ENCODE measurements at places on chromosomes 3 and 15. TPM values are rescaled to one million over a fixed set of nuclear protein-coding genes. Genes with fewer than 3 reads are reported as not detected.

Gene CFAP91
- 7.3 TPM for polyA plus RNA-seq

DNA sequence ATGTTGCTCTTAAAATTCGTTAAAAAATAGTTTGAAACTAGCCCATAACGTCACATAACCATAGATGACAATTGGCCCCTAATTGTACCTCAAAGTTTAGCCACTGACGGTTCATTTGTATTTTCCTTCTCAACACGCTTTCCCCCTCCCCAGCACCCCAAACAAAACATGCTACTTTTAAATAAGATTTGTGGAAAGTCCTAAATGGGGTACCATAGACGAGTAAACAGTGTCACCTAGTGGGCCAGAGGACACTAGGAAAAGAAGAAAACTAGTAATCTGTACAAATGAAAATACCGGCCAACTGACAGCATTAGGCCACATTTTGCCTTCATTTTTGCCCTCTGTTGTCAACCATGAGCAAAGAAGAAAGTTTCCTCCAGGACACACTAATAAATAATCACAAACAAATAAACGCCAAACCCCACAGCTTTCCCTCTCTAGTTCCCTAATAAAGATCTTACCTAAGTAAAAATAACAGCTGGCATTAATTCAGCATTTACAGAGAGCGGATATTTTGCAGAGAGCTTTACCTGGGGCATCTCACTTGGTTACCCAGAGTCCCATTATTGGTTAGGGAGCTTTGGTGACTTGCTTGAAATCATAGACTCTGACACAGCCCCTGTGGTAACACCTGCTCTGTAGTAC is 175.1 kb upstream of the ATP11B start:
- no peak for DNase-seq

- no peak for DNase-seq
Measured at GRCh38 chr3:183027276-183027675, 46.9 kb upstream of the DCUN1D1 start.

- DNase-seq: no peak
Measured at GRCh38 chr15:71437919-71438318, 322.6 kb downstream of the THSD4 start.

DNA sequence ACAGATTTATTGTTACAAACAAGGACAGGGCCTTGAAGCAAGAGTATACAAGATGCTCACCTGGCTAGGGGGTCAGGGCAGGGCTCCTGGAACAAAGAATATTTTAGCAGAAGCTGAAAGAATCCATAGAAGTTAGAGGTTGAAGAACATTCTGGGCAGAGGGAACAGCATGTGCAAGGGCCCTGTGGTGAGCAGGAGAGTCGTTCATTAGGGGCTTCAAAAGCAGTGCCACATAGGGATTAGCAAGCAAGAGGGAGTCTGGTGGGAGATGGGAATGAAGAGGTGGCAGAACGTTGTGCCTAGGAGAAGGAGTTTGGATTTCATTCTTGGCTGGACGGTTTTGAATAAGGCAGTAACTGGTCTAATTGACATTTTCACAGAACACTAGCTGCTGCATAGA is 22.9 kb downstream of the DNAJB8 start:
- no peak for DNase-seq

DNA sequence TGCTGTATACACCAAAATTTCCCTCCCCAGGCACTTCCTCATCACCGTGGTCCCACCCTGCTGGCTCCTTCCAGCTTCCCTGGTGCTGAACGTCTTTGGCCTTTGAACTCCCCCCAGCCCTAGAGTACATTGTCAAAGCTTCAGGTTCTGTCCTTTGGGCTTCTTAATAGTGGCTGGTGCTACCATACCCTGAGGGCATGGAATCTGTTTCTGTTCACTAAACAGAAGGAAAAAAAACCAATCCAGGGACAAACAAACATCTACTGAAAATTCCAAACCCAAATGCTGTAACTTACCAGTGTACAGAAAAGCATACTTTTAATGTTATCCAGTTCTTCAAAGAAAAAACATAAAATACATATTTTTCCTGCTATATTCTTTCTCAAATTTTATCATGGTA is 148.7 kb downstream of the MYLK start:
- DNase-seq: no peak

GRCh38 chr3:9347887-9348286 is 15.0 kb upstream of the THUMPD3 start:
- no peak for DNase-seq

Gene LMAN1L
- polyA plus RNA-seq: not detected

DNA sequence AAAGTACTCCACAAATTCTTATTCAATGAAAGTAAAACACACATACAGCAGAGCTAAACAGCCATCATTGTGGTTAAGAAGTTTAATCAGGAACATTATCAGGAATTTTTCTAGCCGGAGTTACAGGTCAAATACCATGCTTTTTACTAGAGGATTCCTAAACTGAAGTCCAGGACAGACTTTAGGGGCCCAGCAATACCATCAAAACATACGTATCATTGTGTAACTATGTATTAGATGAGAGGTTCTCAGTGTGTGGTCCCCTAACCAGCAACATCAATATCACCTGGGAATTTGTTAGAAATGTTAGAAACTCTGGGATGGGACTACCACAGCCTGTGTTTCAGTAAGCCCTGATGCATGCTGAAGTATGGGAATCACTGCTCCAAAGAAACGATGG is 404.2 kb upstream of the IL12A start:
- DNase-seq: no peak

DNA sequence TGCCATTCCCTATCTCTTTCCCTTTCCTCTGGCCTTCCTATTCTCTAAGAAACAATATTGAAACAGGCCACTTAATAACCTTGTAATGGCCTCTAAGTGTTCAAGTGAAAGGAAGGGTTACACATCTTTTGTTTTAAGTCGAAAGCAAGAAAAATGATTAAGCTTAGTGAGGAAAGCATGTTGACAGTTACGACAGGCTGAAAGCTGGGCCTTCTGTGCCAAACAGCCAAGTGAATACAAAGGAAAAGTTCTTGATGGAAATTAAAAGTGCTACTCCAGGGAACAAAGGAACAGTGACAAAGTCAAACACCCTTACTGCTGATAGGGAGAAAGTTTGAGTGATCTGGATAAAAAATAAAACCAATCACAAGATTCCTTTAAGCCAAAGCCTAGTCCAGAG is 54.2 kb downstream of the SENP2 start:
- DNase-seq: no peak

- no peak for DNase-seq
Measured at GRCh38 chr15:25849157-25849921, 13.8 kb downstream of the ATP10A start.

- no peak for DNase-seq
Measured at GRCh38 chr3:127982155-127982554, 67.1 kb downstream of the KBTBD12 start.

DNA sequence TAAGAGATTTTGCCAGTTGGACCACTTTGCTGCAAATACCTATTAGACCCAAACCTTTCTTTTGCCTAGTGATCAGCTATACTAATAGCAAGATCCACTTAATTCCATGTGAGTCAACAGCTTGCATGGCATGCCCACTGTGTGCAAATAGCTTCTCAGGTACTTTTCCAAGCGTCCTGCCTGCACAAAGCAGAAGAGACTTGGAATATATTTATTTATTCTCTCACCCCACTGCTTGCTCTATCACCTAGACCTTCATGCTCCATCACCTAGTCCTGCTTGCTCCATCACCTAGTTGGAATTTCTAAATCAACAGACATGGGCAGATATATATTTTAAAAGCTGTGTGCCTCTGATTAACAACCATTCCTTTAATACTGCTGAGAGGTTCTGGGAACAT is 47.6 kb downstream of the MBNL1 start:
- no peak for DNase-seq

DNA sequence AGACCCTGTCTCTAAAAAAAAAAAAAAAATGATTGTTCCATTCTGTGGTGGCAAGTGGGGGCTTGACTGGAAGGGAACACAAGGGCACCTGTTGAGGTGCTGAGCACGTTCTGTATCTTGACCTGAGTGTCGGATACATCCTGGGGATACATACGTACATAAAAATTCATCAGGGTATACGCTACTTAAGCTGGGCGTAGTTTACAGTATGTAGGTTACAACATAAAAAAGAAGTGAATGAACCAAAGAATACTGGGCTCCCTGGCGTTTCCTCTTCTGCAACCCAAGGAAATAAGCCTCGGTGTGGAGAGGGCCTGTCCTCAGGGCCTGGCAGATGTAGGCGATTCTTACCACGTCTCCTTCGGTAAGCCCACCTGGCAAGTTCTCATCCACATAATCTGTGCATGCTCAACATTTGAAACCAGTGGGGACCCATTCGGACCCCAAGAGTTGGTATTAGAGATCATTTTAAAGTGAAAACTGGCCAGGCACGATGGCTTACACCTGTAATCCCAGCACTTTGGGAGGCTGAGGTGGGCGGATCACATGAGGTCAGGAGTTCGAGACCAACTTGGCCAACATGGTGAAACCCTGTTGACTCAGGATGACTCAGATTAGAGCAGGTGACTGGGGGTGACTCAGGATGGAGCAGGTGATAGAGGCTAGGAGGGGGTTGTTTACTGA is 5.1 kb upstream of the MUC20 start:
- DNase-seq: no peak

DNA sequence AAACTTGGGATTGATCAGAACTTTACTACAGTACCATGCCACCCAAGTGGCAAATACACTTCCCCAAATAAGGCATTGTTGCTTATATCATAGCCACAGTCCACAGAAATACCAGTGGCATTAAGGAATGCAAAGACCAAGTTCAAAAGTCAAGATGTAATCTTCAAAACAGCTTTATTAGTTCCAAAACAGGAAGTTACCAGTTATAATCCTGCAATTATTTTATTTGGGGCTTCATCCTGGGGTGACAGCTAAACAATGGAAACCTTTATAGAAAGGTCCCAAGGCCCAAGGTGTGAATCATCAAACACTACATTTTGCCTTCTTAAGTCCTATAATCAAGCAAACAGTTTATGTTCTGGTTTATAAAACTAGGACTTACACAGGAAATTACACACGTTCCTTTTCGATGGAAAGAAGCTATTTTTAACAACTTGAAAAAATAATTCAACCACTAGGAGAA is 30.3 kb upstream of the RNF7 start:
- no peak for DNase-seq

Gene ARL13B
- polyA plus RNA-seq: 6.5 TPM

Gene PLA2G4B
- 10.6 TPM for polyA plus RNA-seq

Gene MRPL3
- polyA plus RNA-seq: 57.2 TPM

DNA sequence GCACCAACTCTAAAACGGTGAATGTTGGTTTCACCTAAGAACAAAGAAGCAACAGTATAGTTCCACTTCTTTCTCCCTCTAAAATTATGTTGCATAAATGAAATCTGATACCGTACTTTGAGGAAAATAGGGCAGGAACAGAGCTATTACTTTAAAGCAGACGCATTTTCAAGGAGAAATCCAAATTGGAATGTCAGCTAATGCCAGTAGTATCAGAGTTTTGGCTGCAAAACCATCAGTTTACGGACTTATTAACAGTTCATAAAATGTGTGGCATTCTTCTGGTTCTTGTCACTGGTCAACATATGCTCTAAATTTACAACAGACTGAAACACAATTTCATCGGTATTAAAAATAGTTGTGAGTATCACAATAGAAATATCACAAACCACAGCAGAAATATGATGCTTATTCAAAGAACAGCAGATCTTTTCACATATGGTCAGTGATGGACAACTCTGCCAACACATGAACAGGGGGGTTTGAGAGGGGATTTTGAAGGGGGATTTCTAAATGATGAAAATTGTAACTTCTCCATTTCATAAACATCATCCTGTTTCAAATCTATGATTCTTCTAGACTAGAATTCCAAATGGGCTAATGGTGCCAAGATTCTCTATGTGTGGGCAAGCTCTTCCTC is 38.7 kb upstream of the ROBO2 start:
- no peak for DNase-seq
